Lower leg skin (tissue), 4 donors: ENCODE measurements at places on chromosomes 7 and 10.

- DNase-seq, result no peak
These were observed 164.7 kb upstream of the LANCL2 start for GRCh38 chr7:55200441-55200840.

DNA sequence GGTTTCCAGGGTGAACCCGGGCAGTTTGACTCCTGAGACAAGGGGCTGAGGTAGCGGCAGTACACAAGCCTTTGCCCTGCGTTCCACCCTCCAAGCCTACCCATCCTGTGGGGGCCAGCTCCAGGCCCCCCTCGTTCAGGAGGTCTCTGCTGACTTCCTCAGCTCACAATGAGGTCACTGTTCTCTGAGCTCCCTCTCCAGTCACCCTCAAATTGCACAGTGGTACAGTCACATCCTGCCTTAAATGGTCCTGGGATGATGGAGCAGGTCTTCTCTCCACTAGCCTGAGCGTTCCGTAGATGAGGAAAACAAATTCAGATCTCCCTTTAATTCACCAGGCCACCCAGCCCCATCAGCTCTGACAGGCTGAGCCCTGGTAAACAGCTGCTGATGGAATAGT is 90.2 kb downstream of the SH3PXD2A start:
- no peak for DNase-seq

DNA sequence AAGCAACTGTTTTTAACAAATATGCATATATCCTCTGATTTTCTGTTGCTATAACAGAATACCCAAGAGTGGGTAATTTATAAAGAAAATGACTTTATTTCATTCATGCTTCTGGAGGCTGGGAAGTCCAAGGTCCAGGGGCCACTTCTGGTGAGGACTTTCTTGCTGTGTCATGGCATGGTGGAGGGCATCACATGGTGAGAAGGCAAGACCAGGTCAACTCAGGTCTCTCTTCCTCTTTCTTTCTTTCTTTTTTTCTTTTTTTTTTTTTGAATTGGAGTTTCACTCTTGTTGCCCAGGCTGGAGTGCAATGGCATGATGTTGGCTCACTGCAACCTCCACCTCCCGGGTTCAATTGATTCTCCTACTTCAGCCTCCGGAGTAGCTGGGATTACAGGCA is 303.0 kb upstream of the C7orf33 start:
- DNase-seq, result no peak

GRCh38 chr7:105224884-105225651 is 163.7 kb downstream of the SRPK2 start:
- DNase-seq, result no peak

GRCh38 chr7:22909917-22910316 is 87.3 kb upstream of the TOMM7 start:
- DNase-seq, result no peak

- no peak for DNase-seq
These were observed 111.0 kb downstream of the TRIL start for GRCh38 chr7:28847176-28847575.

DNA sequence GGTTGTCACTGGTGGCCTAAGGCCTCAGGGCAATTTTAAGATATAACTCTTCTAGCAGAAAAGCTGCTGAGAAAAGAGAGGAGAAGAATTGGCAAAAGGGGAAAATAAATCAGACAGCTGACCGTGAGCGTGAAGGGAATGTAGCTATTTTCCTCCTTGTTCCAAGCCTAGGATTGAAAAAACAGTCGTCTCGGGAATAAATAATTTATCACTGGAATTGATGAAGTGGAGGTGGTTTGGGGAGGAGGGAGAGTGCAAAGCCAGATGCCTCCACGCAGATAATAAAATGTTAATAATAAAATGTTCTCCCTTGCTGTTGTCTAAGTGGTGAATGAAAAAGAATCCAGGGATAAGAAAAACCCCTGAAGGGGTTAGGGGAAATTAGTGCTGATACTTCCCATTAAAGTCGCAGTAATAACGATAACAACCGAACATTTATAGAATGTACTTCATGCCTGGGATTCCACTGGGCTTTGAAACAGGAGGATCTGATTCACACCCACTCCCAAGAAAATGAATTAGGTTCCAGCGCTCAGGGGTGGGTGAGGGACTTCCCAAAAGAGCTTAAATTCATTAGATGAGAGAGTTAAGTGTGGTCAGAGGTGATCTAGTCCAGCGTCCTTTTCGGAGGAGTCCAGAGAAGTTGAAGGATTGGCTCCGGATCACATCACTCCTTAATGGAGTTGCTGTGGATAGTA is 27.3 kb downstream of the BAMBI start:
- no peak for DNase-seq

DNA sequence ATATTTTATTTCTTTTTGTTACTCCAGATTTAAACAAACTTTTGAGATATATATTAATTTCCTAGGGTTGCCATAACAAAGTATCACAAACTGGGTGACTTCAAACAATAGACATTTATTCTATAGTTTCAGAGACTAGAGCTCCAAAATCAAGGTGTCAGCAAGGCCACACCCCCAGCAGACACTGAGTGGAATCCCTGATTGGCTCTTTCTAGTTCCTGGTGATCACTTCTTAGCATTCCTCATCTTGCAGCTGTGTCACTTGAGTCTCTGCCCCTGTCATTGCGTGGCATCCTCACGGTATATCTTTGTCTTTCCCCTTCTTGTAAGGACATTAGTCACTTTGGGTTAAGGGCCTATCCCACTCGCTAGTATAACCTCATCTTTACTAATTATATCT is 7.6 kb upstream of the SLC26A3 start:
- DNase-seq, result peak; percentile 9

GRCh38 chr7:149261316-149261828 is 624 bp upstream of the ZNF783 start:
- no peak for DNase-seq

DNA sequence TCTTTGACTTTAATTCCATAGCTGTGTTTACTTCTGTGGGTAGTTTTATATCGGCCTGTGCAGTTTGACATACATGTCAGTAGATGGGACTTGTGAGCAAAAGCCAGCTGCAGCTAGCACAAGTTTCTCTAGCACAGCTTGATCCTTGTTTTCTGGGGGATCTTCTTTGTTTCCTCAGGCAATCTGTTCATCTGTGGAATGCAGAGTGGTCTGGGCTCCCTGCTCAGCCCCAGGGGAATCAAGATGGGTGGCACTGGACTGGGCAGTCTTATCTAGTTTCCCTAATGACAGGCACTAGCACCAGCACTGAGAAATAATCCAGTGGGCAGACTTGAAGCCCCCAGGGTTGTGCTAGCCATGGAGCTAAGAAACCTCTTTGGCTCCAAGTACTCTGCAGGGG is 40.8 kb downstream of the CYP2C19 start:
- DNase-seq, result no peak

DNA sequence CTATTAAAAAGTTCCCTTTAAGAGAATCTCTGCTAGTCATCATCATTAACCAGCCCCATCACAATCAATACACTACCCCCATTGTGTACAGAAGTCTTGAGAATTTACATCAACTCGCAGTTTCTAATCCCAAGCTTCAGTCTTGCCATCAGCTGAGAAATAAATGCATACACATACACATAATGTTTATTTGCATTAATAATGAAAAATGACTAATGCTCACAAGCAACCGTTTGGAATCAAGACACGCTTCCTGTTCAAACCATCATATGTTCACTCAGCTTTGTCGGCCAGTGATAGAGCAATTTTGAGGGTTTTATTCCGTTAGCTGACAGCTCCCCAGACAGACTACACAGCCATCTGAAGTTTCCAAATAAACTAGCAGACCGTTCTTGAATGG is 287.1 kb downstream of the SFMBT2 start:
- no peak for DNase-seq

- DNase-seq, result no peak
These were observed 203.6 kb upstream of the CELF2 start for GRCh38 chr10:10814069-10814468.

- peak; percentile 86 for DNase-seq
These were observed 634 bp upstream of the HOXA7 start for GRCh38 chr7:27156916-27157701.

DNA sequence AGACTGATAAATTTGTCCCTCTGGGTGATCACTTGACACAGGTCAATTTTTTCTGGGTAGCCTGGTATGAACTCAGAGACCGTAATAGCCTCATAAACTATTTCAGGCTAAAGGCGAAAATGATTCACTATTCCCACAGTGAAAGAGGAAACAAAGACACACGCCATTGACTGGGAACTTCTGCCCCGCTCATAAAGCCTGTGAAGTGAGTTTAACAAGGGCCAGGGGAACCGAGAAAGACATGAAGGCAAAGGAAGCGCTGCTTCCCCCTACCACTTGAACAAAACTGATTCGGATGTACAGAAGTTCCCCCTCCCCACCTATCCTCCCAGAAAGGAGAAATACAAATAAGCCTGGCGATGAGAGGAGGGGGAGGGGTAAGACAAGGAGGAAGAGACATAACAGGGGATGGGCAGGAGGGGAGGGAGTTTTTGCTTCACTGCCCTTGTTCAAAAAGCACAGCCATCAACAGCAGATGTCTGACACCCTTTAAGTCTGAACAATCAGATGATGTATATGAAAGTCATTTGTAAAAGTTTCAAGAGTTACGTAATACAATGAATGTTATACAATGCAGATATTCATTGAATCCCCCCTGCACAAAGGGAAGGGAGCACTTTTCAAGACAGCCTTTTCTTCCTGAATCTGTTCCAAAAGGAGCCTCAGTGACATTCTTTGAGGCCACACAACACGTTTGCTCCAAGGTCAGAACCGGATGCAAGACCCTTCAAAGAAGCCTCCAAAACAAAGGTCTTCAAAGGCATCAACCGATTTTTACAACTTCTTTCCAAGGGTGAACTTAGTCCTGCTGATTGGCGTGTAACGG is 734 bp downstream of the ABCB4 start:
- DNase-seq, result no peak

DNA sequence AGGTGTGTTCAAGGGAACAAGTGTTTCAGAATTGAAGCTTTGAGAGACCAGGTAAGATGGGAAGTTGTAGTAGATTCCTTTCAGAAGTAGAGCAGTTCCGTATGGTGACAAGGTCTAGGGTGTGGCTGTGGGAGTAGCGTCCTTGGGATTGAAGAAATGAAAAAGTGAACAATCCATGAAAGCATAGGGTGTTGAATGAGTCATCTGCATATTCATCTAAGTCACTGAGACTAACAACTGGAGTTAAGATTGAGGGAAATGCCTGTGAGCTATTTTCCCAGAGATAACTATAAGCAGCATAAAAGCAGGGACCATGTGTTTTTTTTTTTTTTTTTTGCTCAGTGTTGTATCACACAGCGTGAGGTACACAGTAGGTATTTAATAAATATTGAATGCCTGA is 134.8 kb downstream of the PHTF2 start:
- no peak for DNase-seq

DNA sequence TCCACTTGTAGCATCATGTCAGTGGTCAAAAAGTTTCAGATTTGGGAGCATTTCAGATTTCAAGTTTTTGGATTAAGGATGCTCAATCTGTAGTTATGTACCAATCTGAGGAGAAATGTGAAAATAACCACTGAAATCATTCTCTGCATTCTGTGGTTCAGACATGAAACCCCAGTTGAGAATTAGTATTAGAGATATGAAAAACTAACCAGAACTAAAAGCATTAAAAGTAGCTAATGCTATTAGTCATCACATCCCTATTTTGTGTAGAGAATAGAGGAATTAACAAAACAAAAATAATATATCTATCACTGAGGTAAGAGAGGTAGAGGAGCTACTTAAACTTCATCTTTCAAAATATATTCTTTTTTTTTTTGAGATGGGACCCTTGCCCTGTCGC is 28.0 kb downstream of the MICU1 start:
- no peak for DNase-seq

GRCh38 chr10:117926491-117926890 is 120.2 kb downstream of the RAB11FIP2 start:
- DNase-seq, result no peak

- DNase-seq, result no peak
These were observed 7.9 kb upstream of the PAPSS2 start for GRCh38 chr10:87651801-87652200.

- DNase-seq, result peak; percentile 76
These were observed 40.4 kb downstream of the BAIAP2L1 start for GRCh38 chr7:98360221-98361130.

GRCh38 chr10:104190695-104191094 is 41.5 kb downstream of the CFAP43 start:
- DNase-seq, result no peak

DNA sequence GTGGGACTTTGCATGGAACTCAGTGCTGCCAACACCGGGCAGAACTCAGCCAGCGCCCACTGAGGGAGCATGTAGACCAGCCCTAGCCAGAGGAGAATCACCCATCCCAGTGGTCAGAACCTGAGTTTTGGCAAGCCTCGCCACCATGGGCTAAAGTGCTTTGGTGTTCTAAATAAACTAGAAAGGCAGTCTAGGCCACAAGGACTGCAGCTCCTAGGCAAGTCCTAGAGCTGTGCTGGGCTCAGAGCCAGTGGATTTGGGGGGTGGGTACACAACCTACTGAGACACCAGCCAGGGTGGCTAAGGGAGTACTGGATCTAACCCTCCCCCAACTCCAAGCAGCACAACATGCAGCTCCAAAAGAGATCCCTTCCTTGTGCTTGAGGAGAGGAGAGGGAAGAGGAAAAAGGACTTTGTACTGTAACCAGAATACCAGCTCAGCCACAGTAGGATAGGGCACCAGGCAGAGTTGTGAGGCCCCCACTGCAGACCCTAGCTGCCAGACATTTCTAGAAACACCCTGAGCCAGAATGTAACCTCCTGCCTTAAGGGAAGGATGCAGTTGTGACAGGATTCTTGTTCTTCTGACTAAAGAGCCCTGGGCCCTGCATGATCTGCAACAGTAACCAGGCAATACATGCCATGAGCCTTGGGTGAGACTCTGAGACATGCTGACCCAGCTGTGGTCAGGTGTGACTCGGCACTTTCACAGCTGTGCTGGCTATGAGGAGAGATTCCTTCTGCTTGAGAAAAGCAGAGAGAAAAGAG is 24.4 kb downstream of the GSDME start:
- peak; percentile 73 for DNase-seq

GRCh38 chr7:43884209-43884608 is 14.9 kb upstream of the MRPS24 start:
- no peak for DNase-seq

- DNase-seq, result no peak
These were observed 20.0 kb downstream of the AKR1D1 start for GRCh38 chr7:138095972-138096935.

- no peak for DNase-seq
These were observed 179.5 kb upstream of the PHF14 start for GRCh38 chr7:10793995-10794775.

DNA sequence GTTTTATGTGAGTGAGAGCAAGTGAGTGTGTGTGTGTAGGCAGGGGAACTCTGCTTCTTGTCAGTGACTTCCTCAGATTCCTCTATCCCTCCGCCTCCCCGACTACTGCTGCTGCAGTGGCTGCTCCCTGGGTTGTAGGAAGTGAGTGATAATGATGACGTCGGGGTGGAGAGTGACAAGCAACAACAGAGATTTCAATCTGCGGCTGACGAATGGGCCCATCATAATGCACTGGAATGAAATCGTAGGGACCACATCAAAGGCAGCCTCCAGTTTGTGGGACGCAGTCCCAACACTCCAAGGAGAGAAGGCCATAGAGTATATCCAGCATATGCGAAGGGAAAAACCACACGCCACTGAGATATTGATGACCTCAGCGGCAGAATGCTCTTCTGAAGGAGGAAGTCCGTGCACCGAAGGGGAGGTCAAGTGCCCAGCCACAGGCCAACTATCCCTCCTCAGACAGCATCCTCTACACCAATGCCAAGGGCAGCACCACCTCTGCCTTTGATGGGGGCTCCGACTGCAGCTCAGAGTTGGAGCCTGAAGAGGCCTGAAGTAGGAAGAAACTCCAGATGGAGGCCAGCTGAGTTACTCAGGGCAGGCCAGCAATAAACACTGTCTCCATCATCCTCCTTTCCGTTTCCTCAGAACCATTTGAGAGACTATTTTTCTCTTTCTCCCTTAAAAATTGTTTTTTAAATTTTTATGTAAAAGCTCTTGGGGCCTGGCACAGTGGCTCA is 11.3 kb upstream of the STMP1 start:
- no peak for DNase-seq
